ENCODE measurements at places on chromosomes 2 and 18.
A peak's percentile ranks its signal among the peaks of the same experiment; 100 is the strongest.

- no peak for DNase-seq
Measured at GRCh38 chr2:174485788-174486562, 854 bp downstream of the GPR155 start.

GRCh38 chr18:12645254-12645653 is 12.7 kb downstream of the SPIRE1 start:
- DNase-seq: no peak

DNA sequence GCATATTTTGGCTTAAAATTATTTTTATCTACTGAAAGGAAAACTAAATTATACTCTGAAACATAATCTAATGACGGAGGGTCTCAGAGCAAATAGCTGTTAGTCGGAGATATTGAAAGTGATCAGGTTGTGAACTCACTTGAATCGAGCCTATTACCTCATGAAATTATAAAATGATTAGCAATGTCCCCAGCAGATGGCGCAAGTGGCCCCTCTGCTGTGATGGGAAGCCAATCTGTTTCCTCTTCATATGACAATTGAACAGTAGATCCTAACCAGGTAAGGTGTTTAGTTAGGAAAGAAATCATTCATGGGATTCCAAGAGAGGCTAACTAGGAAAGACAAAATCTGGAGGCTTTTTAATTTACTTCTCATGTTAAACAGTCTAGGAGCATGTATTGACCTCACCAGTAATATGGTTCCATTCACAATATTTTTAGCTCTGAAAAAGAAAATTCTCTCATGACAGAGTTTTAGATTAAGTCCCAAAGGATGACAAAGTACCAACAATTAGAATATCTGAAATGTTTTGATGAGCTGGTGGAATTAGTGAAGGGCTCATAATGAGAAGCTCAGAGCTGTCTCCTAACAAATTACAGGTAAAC is 29.9 kb upstream of the MPPE1 start:
- DNase-seq: peak; percentile 80

DNA sequence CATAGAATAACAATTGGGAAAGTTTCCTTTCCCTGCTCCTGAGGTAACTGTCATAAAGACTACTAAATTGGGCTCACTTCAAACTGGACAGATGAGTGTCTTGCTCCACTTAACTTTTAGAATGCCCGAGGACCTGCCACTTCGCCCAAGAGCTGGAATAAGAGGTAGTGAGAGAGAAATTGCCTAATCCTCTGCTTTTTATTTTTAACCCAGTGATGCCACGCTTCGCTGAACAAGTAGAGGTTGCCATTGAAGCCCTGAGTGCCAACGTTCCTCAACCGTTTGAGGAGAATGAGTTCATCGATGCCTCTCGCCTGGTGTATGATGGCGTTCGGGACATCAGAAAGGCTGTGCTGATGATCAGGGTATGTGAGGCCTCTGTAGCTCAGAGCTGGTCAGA is 269.4 kb upstream of the LRRTM1 start:
- DNase-seq: no peak

DNA sequence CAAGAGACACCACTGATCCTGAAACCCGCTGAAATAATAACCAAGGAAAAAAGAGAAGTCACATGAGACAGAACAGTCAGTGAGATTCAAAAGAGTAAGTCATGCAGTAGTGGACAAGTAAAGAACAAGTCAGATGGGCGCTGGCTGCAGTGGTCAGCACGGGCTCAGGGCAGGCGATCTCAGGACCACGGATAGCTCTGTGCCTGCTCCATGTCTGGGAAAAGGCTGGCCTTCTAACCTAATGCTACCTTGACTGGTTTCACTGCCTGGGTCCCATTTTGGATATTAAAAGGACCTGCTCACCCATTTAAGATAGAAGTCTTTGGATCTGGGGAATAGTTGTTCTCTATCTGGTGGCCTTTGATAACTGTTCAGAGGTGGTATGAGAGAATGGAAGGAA is 61.7 kb upstream of the LCLAT1 start:
- DNase-seq: peak; percentile 62

GRCh38 chr2:239424337-239425045 is 23.7 kb upstream of the HDAC4 start:
- DNase-seq: no peak

- peak; percentile 78 for DNase-seq
Measured at GRCh38 chr2:221166292-221166691, 405.8 kb downstream of the EPHA4 start.

DNA sequence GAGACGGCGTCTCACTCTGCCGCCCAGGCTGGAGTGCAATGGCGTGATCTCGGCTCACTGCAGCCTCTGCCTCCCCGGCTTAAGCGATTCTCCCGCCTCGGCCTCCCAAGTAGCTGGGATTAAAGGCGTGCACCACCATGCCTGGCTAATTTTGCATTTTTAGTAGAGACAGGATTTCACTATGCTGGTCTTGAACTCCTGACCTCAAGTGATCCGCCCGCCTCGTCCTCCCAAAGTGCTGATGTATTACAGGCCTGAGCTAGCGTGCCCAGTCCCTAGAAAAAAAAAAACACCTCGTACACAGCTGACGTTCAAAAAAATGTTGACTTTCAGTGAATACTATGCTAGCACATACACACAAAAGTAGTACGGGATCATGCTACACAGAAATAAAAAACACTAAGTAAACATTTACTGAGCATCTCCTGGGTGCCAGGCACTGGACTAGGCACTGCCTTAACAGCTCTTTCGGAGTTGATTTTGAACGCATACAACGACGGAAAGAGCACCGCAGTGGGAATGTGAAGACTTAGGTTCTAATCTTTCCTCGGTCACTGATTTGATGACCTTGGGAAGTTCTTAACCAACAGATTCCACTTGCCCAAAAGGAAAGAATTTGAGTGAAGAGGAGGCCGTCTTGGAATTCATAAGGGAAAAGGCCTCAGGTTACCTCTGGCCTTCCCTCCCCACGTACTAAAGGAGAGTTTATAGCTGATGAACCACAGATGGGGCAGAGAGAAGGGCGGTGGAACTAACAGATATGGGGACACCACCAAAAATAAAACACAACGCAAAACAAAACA is 1.1 kb downstream of the DNAJC27 start:
- no peak for DNase-seq

GRCh38 chr2:727071-727470 is 49.9 kb upstream of the TMEM18 start:
- DNase-seq: no peak

DNA sequence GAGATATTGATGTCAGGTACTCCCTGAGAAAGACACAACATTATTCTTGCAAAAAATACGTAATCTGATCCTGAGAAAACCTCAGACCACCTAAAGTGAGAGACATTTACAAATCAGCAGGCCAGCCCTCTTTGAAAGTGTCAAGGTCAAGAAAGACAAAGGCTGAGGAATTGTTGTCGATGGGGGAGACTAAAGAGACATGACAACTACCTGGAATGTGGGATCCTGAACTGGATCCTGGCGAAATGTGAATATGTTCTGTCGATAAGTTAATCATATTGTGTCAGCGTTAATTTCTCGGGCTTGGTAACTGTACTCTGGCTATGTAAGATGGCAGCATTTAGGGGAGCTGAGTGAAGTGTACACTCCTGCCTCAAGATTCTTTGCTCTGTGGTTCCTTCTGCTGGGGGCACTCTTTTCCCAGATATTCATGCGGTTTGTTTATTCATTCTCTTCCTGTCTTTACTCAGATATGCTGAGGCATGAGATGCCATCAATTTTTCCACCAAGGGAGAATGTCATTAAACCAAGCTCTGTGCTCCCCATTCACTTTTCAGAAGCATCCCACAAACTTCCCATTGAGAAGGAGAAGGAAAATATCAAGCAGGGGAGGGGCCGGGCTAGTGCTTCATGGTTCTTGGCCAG is 154.9 kb downstream of the CAPN13 start:
- no peak for DNase-seq

GRCh38 chr2:224072541-224073188 is 33.6 kb upstream of the SERPINE2 start:
- no peak for DNase-seq

- DNase-seq: no peak
Measured at GRCh38 chr2:64980183-64980582, 9.0 kb upstream of the SLC1A4 start.

GRCh38 chr18:49322765-49323490 is 137.5 kb downstream of the DYM start:
- DNase-seq: no peak

- DNase-seq: no peak
Measured at GRCh38 chr18:33541316-33541715, 36.7 kb upstream of the ASXL3 start.

DNA sequence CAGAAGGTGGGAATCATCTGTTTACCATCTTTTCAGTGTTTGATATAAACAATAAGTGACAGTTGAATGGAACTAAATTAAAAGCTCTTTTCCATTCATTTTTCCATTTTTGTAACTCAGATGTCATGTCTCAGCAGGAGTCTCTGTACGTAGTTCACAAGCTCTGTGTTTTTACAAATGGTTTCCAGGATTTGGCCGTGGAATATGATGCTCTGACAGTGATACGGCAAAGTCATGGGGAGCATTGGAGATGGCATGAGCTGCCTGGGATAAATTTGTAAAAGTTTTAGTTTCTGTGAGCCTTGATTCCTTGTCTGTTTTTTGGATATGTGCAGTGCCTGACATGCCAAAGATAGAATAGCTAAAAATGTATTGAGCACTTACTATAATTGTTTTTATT is 168.1 kb upstream of the SESTD1 start:
- no peak for DNase-seq

DNA sequence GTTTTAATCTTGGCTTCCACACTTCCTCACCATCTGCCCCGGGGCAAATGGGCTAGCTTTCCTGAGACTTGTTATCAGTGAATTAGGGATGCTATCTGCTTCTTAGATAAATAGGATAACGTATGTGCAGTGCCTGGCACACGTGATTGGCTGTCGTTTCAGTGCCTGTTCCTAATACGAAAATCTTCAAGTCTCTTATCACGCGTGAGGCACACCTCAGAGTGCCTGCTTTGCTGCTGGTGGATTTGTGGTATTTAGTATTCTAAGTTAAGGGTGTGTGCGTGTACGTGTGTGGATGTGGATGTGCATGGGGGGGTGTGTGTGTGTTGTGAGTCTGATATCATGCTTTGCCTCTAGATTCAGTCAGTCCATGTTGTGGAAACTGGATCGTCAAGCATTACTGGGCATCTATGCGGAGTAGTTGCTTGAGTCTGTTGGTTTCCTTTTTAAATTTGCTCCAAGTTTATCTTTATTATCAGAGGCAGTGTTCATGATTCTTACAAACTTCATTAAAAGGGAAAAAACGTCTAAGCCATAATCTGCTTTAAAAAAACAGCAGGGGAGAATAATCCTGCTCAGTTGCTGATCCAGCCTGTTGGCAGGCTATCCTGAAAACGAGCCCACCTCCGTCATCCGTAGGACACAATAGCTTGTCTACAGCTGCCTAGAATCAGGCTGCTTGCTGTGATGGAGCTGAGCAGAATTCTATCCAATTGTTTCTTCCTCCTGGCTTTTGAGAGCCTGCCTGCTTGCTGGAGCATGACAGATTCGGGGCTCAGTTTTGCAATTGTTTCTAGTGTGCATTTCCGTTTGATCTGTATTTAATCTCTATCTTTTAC is 6.6 kb downstream of the SH3RF3 start:
- DNase-seq: no peak

DNA sequence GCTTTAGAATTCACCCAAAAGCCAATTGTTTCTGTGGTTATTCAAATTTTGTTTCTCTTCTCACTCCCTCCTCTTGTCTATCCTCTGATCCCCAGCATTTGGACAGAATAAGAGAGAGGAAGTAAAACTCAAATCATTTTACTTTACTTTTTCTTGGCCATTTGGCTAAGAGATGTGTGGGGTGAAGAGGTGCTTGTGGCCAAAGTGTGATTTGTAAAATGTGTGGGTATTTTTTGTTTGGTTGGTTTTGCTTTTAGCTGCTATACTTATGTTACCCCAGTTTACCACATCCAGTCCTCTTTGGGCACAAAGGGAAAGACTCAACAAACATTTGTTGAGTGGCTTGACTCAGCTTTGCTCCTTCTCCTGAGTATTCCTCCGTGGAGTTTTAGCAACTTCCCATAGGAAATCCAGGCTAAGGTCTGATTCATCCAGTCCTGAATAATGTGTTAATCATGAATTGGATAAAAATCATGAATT is 109.1 kb upstream of the CYP1B1 start:
- no peak for DNase-seq

GRCh38 chr2:237669628-237670392 is 42.4 kb downstream of the LRRFIP1 start:
- peak; percentile 83 for DNase-seq

DNA sequence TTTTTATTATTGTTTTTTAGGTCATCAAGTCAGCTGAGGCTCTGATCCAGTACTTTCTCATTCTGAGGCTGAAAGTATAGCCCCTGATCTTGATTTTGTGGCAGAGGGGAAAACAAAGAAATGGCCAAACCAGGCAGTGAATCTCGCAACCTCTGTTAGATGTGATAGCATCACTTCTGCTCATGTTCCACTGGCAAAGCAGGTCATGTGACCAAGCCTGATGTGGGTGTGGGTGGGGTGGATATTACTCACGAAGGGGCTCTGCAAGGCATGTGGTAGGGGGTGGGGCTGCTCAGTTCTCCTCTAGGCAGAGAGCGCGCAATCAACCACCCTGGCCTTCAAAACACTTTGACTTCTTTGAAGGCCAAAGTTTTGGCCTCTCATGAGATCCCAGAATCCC is 254.2 kb downstream of the MYCN start:
- no peak for DNase-seq

GRCh38 chr18:12254820-12255511 is 805 bp downstream of the CIDEA start:
- no peak for DNase-seq

DNA sequence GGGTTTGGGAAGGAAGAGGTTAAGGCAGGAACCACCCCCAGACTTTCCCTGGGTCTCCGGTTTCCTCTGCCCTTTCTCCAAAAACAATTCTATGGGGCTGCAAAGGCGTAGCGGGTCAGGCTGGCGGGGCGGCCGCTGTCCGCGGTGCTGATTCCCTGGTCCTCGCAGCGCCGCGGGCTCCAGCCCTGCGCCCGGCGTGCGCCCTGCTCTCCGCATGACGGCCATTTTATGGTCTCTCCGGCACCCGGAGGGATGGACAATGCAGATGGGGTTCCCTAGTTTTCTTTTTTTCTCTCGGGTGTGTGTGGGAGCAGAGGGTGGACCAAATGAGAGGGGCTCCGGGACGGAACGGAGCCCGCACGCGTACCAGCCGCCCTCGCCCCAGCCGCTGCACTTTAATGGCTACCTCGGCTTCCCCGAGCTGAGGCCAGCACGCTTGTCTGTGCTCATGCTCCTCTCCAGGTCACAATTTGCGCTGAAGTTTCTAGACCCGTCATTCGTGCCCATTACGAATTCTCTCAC is 1.6 kb downstream of the ST8SIA3 start:
- DNase-seq: peak; percentile 79

DNA sequence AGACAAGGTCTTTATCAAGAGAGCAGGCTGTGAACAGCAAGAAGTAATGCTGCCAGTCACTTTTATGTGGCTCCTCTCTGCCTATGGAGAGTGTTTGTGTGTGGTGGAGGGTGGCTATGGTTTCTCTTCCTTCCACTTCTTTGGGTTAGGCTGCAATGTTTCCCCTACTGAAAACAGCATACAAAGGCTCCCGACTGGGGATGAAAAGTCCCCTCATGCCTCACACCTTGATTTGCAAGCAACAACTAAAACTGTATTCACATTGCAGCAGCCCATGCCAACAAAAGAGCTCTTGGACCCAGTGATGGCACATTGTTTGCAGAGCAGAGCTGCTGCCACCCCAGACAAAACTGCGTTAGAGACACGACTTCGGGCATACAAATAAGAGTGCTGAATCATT is 301.6 kb downstream of the SLC8A1 start:
- DNase-seq: no peak

- no peak for DNase-seq
Measured at GRCh38 chr2:64846177-64846576, 143.0 kb upstream of the SLC1A4 start.

- DNase-seq: no peak
Measured at GRCh38 chr18:59029663-59030429, 109.8 kb upstream of the SEC11C start.

Data from right forelimb (tissue), 1 donor.